ENCODE measurements at places on chromosomes 12 and 14. TPM values are rescaled to one million over a fixed set of nuclear protein-coding genes. Genes with fewer than 3 reads are reported as not detected.

GRIP1 gene
- 23.0 TPM for polyA plus RNA-seq

OR4N2 gene
- not detected for polyA plus RNA-seq

C1RL gene
- 34.0 TPM for polyA plus RNA-seq

GPR65 gene
- 0.50 TPM for polyA plus RNA-seq

MSI1 gene
- polyA plus RNA-seq: 20.9 TPM

HHIPL1 gene
- polyA plus RNA-seq: 1.5 TPM

DNA sequence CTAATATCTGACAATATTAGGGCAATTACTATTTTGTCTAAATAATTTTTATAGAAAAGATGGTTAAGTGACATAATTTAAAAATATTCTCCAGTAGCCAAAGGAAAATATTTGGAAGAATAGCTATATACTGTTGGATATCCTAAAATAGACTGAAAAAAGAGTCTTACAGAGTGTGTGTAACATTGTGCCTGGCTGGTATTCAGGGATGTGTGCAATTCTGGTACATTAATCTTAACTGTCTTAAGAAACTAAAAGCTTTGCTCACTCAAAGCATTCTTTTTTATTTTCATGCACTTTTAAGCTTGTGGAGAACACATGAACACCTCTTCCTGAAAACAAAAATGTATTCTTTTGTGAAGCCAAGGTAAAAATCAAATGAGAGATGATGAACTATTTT is 10.1 kb upstream of the NR2C1 start:
- DNase-seq: no peak

DNA sequence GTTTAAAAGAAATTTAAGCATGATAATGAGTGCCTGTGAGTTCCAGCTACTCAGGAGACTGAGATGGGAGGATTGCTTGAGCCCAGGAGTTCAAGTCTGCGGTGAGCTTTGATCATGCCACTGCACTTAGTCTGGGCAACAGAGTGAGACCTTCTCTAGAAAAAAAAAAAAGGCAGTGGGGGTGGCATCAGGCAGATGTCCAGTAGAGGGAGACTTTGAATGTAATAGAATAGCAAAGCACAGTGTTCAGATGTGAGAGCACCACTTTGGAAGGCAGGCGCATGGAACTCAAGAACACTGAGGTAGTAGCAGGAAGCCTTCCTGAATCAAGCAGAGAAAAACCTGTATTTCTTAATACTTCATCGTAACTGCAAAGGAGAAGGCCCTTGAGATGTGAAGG is 394.5 kb upstream of the GARIN6 start:
- DNase-seq: no peak

GRCh38 chr14:78610994-78611393 is 440.8 kb downstream of the NRXN3 start:
- DNase-seq: no peak

DNA sequence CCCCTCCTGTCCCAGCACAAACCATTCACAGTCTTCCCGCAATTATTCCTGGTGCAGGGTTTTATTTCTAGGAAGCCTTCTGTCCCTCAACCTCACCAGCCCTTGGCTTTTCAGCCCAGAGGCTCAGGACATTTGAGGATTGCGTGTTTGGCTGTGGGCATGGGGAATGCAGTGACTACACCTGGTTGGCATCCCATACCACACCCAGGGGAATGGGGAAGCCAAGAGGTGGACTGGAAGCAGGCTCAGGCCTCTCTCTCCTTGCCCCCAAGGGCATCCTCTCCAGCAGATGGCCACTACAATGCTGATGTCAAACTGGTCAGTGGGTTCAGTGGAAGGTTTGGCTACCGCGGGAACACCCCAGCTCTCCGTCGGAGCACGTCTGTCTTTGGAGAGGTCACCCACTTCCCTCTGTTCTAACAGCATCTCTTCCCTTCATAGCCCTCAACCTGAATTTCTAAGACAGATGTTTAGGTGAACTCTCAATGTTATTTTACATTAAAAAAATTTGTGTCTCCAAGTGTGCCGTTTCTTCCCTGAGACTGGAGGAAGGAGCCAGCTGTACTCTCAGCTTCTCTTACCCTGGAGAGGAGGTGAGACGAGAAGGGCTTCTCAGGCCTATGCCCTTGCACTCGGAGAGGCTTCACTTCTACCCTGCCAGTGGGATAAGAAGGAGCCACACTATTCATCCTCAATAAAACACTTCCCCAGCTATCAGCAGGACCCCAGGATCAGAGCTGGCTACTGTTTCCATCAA is 35.5 kb downstream of the DCAF4 start:
- no peak for DNase-seq

DNA sequence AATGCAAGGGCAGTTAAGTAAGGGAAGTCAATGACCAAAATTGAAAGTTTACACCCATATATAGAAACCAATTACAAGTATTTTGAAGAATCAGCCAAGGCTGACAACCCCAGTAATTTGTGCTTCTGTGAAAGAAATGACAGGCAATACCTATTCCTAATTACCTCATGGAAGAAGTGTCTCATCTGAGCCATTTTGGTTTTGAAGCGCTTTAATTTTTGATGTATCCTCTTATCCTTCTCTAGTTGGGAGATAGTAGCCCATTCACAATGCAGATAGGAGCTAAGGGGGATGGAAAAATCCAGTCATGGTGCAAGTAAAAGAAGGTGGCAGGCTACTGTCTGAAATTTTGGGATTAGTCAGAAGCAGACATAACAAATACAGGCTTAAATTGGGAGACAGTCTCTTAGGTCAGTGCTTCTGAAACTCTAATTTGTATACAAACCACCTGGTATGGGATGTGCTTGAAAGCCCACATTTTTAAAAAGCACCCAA is 30.4 kb upstream of the SUPT16H start:
- DNase-seq: no peak

- DNase-seq: no peak
Observed at GRCh38 chr14:93606091-93606490, 175.4 kb downstream of the UNC79 start.

GRCh38 chr14:103519837-103520212 is 2.8 kb downstream of the CKB start:
- DNase-seq: no peak

DNA sequence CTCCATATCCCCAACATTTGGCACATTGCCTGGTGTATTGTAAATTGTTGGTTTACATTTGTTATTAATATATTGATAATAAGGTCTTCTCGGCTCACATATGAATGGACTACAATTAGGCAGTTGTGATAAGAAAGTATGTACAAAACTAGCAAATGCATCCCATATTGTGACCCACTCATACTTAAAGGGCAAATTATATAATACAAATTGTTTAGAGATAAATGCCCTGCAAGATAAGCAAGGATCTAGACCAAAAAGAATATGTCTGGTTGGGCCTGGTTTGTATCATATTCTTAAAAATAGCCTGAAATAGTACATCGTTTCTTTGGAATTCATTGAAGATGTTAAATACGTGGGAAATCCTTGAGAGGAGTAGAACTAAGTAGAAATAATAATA is 151.3 kb downstream of the CNTN1 start:
- DNase-seq: no peak

GRCh38 chr12:58420503-58420902 is 479.1 kb downstream of the ATP23 start:
- no peak for DNase-seq

DNA sequence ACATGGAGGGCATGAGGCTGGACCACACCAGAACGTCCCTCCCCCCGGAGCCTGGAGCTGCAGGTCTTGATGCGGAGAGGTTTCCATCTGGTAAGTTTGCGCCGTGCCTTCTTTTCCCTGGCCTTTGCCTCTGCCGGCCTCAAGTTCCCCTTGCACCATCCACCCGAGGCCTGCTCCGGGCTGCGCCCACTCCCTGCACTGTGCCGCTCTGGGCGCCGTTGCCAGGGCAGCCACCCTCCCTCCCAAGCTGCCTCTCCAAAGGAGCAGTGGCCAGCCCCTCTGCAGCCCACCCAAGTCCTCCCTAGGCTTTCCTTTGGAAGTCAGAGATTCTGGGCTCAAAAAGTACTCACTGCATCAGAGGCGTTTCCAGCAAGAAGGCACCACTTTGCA is 46.2 kb upstream of the MEG3 start:
- DNase-seq: no peak

- DNase-seq: no peak
Observed at GRCh38 chr12:14691560-14691959, 4.8 kb downstream of the GUCY2C start.

DNA sequence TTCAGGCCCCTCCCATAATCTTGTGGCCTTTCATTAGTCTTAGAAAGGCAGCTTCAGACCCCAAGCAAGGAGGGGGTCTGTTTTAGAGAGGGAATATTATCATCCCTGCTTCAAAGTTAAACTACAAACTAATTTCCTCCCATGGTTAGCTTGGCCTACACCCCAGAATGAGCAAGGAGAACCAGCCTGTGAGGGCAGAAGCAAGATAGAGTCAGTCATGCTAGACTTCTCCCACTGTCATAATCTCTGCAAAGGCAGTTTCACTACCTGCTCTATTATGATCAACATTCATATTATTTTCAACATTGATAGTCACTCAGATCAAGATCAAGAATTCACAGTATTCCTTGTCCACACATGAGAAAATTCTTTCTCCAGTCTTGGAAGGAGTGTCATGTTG is 105.1 kb downstream of the GXYLT1 start:
- DNase-seq: no peak

- no peak for DNase-seq
Observed at GRCh38 chr14:70894868-70895267, 12.4 kb upstream of the PCNX1 start.

GRCh38 chr12:25616286-25616685 is 63.2 kb upstream of the LMNTD1 start:
- DNase-seq: no peak

DNA sequence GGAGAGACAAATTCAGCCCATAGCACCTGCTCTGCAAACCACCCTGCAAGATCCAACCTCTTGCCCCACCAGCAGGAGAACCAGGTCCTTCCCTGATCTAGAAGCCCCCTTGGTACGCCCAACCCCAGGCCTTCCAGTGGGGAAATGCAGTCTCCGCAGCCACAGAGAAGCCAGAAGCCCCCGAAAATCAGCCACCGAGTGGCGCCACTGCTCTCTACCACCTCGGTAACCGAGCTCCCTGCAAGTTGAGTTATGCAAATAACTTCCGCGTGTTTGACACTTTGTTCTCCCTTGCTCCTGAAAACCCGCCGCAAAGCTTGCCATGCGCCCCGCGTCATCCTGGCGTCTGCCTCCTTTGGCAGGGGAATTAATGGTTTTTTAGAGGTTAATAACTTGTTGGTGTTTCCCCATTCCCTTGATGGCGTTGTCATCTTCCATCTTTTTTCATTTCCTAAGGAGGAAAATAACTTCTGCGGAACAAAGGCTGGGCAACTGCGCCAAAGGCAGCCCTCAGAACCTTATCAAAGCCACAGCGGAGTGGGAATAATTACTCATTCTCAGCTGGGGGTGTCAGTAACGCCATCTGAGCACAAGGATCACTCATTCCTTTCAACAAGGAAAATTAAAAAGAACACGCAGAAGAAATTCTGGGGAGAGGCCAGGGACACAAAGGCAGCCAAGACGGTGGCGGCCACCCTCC is 60.4 kb downstream of the FZD10 start:
- DNase-seq: no peak

DNA sequence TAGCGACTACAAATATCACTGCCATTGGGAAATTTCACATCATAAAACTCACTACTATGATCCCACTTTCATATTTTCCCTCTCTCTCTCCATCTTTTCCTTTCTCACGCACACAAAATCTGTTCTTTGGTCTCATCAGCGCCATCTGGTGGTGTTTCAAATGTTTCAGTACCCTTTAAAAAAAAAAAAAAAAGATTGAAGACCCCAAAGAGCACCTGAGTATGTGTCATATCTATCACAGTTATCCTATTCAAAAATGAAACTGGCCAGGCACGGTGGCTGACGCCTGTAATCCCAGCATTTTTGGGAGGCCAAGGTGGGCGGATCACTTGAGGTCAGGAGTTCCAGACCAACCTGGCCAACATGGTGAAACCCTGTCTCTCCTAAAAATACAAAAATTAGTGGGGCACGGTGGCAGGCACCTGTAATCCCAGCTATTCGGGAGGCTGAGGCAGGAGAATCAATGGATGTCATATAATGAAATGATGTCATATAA is 72.4 kb downstream of the TTC9 start:
- peak; percentile 50 for DNase-seq

DNA sequence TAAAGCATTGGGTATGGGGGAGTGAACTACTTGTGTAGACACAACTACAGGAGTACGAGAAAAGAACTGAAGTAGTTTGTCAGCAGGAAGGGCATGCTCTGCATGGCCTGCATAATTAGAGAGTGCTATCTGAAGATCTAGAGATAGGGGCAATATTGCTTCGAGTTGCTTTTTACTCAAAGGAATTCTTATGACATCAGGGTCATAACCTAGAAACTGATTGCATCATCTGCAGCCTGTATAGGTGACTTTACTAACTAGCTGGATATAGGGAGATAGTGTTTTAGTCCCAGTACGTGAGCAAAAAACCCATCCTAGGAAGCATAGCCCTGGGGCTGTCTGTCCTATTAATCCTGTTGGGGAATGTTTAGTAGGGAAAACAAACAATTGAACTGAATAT is 39.8 kb downstream of the TMTC3 start:
- no peak for DNase-seq

DNA sequence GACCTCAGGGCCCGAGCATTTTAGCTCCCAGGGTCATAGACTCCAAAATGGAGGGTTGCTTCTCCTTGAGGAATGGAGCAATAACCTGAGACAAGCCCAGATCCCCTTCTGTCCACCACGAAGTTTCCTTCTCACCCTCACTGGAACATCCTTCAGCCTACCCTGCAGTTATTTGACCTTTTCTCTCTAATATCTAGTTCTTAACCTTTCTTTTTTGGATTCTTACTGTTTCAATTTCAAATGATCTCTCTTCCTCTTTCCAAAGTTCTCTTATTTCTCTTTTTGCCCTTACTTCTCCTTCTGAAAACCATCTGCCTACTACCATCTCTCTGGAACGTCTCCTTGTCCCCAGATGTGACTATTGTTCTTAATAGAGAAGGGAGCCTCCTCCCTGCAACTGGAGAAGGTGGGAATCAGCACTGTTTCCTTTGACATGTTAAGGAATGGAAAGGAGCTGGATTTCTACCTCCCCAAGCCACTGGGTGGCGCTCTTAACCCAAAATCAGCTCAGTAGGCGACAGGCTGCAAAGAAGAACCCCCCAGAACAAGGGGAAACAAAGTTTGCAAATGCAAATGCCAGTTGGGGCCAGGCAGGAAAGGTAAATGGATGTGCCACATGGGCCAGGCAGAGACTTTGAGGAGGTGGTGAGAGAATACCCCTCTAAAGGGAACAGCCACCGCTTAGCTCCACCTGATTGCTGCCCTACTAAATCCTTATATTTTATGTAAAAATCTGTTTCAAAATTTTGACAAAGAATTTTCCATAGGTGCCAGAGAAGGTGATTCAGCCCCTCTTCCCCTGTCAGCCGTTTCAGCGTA is 22.4 kb upstream of the PDE1B start:
- DNase-seq: peak; percentile 64

DNA sequence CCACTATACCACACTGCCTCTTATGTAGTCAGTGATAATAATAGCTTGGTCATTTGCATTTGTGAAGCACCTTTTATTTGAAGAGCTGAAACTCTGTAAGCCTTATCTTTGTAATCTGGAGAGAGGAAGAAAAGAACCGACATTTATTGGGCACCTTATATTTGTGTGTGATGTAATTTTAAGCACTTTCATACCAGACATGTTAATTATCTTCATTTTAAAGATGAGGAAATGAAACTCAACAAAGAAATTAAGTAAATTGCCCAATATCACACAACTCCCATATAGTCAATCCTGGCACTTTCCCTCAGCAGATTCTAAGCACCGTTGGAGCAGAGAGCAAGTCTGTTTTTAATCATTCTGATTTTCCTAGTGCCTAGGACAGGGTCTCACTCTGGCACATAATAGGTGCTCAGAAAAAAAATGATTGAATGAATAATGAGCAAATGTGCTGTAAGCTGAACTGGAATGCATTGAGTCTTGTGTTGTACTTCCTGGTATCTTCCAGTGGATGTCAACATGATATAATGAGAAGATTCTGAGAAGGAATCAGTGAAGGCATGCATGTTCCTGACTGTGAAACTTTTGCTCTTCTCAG is 418.9 kb downstream of the ZFP36L1 start:
- no peak for DNase-seq

Measured in renal cortex interstitium (tissue), 15 donors.